Trophoblast cell (in vitro differentiated cells and primary cell): ENCODE measurements at places on chromosomes 16 and 17.

DNA sequence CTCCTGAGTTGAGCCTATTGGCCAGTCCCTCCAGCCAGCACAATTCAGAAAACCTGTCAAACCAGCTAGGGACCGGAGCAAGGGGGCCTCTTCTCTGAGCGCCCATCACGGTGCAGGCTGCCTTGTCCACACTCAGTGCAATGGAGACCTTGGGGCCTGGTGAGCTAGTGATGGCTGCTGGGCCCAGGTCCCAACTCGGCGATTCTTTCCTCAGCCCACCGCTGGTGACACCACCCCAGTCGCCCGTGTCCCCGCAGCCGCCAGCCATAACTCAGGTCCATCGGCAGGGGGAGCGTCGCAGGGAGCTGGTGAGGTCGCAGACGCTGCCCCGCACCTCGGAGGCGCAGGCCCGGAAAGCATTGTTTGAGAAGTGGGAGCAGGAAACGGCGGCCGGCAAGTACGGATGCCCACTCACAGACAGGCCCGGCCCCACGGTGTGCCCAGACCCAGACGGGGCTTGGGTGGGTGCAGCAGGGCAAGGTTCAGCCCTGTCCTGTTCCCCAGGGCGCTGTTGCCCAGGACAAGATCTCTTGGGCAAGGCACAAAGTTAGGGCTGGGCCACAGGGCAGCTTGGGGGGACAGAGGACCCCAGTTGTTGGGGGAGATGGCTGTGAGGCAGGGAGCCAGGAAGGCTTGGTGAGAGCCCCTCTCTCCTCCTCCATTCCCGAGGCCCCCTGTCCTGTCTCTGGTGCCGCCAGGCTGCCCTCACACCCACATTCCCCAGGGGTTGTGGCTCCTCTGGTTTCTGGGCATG, 10.8 kb downstream of the SMTNL2 start:
- DNase-seq, result peak; percentile 33

DNA sequence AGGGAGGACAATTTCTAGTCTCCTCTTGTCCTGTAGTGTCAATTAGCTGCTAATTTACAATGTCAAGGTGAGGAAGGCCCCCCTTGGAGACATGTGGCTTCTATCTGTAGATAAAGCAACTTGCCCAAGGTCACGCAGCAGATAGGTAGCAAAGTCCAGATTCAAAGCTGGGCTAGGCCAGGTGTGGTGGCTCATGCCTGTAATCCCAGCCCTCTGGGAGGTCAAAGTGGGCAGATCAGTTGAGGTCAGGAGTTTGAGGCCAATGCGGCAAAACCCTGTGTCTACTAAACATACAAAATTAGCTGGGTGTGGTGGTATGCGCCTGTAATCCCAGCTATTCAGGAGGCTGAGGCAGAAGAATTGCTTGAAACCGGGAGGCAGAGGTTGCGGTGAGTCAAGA, 11.1 kb downstream of the TRPV3 start:
- DNase-seq, result peak; percentile 78

DNA sequence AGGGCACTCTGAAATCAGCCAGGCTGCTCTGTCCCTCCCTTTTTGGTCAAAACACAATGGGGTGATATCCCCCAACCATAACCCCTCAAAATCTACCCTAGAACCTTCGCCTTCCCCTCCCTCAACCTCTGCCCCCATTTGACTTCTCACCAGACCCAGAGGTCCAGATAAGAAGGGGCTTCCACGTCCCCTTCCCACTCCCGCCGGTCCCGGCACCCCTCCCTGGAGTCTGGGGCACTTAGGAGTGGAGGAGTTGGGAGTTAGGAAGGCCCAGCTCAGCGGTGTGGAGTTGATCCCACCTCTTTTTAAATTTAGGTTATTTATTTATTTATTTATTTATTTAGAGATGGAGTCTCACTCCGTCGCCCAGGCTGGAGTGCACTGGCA, 619 bp upstream of the TMEM92 start:
- no peak for DNase-seq

- DNase-seq, result no peak
These were observed 43.6 kb downstream of the IKZF3 start for GRCh38 chr17:39820541-39820940.

DNA sequence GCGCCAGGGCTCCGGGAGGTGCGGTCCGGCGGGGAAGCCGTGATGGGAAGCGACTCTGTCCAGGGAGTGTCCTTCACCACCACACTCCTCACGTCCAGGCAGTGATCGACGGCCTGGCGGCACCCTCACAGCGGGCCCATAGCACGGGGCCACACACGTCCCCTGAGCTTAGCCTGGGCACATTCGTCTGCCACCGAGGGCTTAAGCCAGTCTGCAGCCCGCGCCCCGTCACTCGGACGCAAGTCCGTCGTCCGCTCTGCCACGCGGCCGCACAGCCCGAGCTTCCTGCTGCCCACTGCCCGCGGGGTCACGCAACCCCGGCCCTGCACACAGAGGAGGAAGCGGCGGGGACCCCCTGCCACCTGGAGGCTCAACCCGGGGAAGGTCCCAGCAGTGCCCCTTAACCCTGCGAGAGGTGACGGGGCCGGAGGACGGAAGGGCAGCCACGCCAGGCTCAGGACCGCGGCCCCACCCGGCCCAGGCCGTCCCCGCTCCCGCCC, 3.0 kb upstream of the TBX2 start:
- no peak for DNase-seq

DNA sequence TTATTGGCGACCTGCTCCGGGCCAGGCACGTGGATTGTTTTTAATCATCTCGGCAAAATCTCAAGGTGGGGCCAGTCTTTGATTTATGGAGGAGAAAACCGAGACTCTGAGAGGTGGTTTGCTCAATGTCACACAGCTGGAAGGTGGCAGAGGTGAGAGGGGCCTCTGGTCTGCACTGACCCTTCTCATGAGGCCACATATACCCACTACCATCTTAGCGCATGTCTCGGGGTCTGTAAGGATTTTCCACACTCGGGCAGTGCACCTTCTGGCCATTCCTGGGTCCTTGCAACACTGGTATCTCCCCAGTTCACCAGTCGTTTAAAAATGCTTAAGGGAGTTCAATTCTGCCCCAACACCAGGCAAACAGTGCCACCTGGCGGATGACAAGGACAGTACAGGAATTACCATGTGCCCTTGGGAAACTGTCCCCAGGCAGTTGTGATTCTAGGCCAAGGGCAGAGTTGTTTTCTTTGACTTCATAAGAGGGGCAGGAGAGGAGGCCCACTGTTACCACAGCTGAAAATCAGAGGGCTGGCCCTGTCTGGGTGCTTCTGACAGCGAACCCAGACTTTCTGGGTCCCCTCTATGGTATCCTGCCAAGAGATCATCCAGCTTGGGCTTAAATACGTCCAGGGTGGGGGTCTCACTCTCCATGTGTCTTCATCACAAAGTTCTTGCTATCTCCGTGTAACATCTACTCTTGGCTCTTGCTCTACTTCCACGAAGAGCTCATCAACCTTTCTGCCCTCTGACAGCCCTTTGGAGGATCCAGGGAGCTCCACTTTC, 39.4 kb upstream of the RAI1 start:
- DNase-seq, result peak; percentile 90

GRCh38 chr17:42579794-42580551, 2.4 kb upstream of the PSMC3IP start:
- no peak for DNase-seq

DNA sequence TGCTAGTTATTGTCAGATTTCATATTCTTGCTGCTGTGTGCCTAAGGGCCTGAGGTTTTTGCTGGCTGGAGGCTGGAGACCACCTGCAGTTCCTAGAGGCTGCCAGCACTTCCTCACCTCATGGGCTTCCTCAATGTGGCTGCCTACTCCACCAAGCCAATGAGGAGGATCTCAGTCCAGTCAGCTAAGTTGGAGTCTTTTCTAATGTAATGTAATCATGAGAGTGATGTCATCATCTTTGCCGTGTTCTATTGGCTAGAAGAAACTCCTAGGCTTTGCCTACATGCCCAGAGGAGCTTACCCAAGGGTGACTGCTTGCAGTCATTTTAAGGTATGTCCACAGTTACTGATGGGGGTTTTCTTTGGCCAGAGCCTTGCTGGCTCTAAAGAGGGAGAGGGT, 53.0 kb downstream of the SOCS3 start:
- no peak for DNase-seq

GRCh38 chr17:79162012-79162963, 87.7 kb downstream of the ENGASE start:
- no peak for DNase-seq

DNA sequence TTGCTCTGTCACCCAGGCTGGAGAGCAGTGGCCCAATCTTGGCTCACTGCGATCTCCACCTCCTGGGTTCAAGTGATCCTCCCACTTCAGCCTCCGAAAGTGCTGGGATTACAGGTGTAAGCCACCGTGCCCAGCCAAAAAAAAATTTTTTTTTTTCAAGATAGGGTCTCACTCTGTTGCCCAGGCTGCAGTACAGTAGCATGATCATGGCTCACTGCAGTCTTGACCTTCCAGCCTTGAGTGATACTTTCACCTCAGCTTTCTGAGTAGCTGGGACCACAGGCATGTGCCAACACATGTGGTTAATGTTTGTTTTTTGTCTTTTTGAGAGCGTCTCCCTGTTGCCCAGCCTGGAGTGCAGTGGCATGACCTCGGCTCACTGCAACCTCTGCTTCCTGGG, 1.7 kb upstream of the PAM16 start:
- no peak for DNase-seq

- peak; percentile 88 for DNase-seq
These were observed 13.2 kb downstream of the HBQ1 start for GRCh38 chr16:193441-193840.

DNA sequence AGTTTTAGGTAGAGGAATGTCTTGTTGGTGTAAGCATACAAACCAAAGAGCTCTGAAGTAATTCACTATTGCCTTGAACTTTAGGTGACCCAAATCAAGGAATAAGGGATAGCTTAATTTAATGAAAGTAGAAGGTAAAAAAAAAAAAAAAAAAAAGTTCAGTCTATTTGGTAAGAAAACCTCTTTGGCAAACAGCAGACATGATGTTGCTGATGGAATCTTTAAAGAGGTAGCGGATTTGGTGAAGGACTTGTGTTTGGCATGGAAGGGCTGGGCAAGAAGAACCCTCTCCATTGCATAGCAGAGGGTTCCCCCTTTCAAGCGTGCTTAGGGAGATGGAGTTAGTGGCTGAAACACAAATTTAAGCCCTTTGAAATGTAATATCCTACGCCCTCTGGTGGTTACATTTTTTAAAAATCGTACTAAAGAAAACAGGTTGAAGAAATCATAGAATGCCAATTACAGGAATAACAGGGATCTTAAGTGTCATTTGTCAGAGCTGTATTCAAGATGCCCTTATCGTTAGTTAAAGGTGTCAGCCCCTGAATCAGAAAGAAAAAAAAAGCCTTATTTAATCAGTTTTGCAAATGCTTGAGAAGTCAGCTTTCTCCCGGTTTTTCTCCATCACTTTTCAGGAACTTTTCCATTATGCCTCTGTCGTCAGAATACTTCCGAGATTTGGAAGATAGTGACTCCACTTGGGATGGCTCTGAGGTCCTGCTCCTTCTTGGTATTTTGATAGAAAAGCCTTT, 383.1 kb downstream of the KCNJ2 start:
- no peak for DNase-seq

GRCh38 chr16:24984903-24985675, 30.1 kb downstream of the ARHGAP17 start:
- DNase-seq, result no peak

DNA sequence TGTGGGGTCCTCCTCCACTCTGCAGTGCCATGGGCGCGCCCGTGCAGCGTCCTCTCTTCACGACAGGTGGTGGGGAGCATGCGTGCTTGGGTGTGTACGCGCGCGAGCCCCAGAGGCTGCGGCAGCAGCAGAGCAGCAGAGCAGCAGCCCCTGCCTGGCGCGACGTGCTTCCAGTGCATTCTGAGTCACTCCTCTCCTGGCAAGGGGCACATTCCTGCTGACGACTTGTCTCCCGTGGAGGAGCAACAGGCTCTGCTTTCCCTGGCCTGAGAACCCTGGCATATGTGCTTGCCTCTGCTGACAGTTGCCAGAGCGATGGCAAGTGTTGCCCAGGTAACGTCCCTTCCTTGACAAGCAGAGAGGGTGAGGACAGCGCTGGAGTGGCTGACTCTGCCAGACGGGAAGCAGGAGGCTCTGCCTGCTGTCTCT, 133.8 kb upstream of the PLCG2 start:
- DNase-seq, result peak; percentile 90

DNA sequence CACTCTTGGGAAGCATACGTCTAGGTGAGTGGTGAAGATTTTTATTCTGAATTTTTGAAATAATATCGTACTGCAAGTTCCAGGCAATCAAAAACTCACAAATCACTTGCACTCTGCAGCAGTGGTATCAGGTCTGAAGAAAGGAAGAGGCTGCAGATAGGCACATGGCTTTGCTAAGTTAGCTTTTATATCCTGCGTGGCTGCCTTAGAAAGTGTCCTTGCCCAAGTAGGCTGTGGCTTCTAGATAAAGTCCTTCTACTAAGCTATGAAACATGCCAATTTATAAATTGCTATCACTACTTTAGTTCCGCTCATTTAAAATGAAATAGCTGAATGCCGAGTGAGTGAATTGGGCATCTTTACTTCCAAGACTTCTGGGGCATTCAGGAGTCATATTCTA, 17.9 kb downstream of the WWOX start:
- no peak for DNase-seq

- DNase-seq, result no peak
These were observed 44.2 kb upstream of the ZNF423 start for GRCh38 chr16:49899991-49900695.

DNA sequence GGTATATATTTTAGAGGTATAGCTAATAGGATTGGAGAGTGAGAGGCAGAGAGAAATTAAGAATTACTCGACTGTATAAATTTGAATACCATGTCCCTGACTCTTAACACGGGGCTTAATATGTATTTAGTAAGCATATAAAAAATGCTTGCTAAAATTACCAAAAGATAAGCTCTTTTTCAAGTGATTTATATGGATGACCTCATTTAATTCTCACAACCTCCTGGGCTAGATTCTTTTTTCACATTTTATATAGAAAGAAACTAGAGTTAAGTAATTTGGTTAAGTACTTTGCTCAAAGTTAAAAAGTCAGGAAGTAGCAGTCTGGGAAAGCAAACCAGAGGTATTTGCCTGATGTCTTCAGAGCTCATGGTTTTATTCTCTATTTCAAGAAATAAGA, 963.5 kb upstream of the SOX9 start:
- DNase-seq, result no peak

DNA sequence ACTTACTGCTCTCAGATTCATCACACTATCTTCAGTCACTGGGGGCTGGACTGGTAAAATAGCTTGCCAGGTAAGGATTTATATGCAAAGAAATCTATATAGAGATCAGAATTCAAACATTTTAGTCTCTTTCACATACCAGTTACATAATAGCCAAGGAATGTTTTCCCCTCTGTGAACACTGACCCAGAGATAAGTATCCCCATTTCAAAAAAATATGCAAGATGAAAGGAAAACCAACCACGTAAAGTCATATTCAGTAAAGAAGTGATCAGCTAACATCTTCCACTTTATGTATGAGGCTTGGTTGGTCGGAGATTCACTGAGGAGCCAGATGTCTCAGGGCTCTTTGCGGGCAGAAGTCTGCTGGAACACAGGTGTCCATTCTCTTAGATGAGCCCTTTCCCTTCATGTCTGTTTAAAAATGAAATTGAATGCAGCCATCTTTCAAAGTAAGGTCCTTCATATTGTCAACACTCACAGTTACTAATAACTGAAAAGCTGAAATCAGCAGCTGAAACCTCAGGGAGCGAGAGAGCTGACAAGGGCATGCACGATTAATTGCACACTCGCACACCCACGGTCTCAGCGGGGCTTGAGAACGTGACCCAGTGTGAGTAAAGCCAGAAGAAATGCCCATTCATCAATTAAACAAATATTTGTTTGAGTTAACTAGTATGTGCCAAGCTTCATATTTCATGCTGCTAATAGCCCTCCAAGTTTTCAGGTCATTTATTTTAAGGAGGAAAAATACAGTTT, 161.2 kb downstream of the MRTFB start:
- DNase-seq, result no peak

GRCh38 chr17:17741349-17742023, 60.2 kb downstream of the RAI1 start:
- DNase-seq, result no peak

GRCh38 chr17:75783069-75783783, 1.4 kb upstream of the UNK start:
- peak; percentile 90 for DNase-seq
